ENCODE measurements at places on chromosomes 4 and X. TPM values are rescaled to one million over a fixed set of nuclear protein-coding genes. Genes with fewer than 3 reads are reported as not detected.

GRCh38 chr4:83335701-83336100 lies 1.1 kb upstream of the HPSE start:
- no peak for DNase-seq

DNA sequence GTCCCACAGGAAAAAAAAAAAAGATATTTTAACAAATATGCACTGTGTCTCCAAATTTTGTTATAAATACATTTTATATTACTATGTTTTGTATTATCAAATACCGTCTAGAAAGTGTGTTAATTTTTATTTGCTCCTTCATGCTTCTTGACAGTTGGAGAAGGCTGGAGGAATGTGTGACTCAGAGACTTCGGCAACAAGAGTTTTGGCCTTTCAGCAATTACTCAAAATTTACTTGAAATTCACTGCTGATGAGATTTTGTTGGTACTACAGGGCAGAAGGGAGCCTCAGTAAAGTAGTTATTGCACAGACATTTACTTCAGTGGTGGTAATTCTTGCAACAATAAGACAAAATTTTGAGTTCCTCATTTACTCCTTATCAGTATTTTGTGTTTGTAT lies 2164.0 kb downstream of the PCDH7 start:
- no peak for DNase-seq

- no peak for DNase-seq
Measured at GRCh38 chrX:70494441-70494840, 49.8 kb downstream of the DLG3 start.

DNA sequence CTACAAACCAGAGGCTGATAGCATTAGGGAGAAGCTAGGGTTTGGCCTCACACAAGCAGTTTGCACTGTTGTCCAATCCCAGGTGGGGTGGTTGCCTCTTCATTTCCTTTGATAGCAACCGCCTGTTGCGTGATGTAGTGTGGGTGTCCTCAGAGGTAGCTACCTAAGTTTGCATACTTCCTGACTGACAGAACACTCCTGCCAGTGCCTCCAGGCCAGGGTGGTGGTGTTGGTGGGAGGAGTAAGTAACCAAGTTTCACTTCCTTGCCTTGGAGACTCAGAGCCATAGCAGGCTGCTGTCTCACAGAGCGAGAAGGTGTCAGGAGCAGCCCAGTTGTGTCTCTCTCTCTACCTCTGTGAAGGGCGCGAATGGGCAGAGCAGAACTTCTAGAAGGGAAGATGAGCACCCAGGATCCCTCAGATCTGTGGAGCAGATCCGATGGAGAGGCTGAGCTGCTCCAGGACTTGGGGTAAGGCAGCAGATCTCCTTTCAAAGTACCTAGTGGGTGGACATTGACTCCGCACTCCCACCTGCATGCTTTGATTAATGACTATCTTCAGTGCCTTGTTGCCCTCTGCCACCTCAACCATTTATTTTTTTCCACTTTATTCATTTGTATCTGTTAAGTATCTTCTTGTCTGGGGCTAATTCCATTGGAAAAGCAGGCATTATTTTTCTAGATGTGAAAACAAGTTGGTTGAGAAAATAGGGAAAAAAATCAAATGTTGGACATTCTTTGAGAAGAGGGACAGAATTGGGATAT lies at the start of gene DAPP1:
DAPP1 (plus strand) TSS at position 283 of the 764 bp plus-strand sequence; CDS start at position 370, 87 bp downstream.
- no peak for DNase-seq

The STARD8 gene
- polyA plus RNA-seq: 3.1 TPM

GRCh38 chr4:127732623-127733328 lies 2.6 kb downstream of the SLC25A31 start:
- DNase-seq: no peak

GRCh38 chr4:129358571-129358970 lies 262.6 kb downstream of the C4orf33 start:
- DNase-seq: no peak

DNA sequence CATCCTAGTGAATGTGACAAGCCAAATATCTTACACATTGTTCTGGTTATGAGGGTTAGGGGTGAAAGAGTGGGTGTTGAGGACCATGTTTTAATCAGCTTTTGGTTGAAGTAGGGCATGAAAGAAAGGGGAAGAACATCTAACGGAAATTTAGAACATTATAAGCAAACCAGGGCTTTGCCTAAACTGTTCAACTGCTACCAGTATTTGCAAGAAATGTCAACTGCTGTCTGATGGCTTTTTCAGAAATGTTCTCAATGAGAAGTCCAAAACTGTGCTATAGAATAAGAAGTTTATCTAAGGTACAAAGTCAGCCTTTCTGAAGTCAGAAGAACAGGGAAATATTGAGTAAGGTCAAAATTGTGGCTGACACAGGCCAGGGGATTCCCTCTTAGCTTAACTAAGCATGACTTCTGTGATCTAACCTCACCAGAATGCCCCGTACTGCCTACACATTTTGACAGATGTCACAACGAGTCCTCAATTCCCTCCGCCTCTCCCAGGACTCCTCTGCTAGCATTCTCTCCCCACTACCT lies 67.1 kb downstream of the DTHD1 start:
- no peak for DNase-seq

- no peak for DNase-seq
Measured at GRCh38 chr4:69057620-69058409, 38.5 kb upstream of the UGT2B7 start.

DNA sequence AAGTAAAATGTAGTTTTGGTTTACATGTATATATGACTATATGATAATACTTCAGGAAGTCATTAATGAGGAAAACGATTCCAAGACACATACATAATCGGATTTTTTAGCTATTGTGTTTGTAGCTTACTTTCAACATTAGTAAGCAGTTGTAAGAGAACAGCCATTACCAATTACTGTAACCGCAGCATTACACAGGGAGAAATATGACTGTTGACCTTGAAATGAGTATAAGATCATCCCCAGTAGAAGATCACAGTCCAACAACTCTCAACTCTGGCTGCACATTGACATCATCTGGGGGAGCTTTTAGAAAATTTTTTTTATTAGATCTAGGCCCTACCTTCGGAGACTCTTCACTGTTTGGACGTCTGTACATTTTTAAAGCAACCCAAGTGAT lies 762.0 kb upstream of the MAGEB2 start:
- no peak for DNase-seq

- no peak for DNase-seq
Measured at GRCh38 chrX:65697211-65697641, 29.8 kb downstream of the MSN start.

The HMX1 gene
- polyA plus RNA-seq: 0.65 TPM

The PROM1 gene
- 32.9 TPM for polyA plus RNA-seq

The CLCN5 gene
- 6.8 TPM for polyA plus RNA-seq

GRCh38 chr4:112973750-112974251 lies 75.7 kb upstream of the ANK2 start:
- DNase-seq: no peak

- DNase-seq: peak; percentile 20
Measured at GRCh38 chr4:10593130-10593529, 91.4 kb downstream of the CLNK start.

The VSIG4 gene
- 27.4 TPM for polyA plus RNA-seq

The CC2D2A gene
- 16.9 TPM for polyA plus RNA-seq

DNA sequence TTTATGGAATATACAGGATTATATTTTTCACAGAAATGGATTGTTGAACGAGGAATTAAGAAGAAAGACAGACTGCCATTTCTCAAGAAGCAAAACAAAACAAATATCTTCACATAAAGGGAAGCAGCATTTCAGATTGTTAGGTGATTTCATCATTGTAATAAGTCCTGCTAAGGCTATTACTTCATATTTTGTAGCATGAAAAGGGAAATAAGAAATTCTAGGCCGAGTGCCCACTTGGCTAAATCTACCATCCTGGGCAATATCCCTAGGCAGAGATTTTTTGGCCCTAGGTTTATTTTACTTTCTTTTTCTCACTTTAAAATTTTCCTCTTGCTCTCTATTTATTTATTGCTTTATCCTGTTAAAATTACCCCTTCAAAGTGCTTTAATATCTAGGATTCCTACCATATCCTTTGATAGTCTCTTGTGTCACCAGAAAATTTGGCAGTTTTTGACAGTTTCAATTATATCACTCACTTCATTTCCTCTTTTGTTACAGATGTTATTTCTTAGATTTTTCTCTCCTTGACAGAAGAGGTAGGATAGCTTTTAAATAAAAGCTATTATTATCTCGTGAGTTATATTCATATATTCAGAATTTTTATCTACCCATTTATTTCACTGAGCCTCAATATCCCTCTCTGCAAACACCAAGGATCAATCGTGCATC lies 142.3 kb downstream of the PDGFC start:
- DNase-seq: no peak

DNA sequence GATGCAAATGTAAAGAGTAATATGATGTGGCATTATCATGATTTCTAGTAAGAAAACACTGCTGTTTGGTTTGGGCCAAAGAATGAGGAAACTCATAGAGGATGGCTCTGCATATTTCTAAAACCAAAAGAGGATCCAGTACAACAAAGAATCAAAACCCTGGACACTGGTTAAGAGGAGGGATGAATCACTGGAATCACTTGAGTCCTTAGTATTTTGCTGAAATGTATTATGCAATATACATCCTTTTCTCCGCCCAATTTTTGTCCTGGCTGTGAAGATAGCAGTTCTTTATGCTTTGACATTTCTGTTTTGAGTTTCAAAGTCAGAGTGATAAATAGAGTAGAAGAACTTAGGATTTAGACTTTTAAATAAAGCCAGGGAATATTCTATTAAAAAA lies 345.9 kb downstream of the PACRGL start:
- no peak for DNase-seq

GRCh38 chr4:188934320-188934962 lies 795.2 kb downstream of the TRIML1 start:
- no peak for DNase-seq

- no peak for DNase-seq
Measured at GRCh38 chr4:16573206-16573605, 325.2 kb downstream of the LDB2 start.

- DNase-seq: no peak
Measured at GRCh38 chr4:6395466-6396228, 76.8 kb downstream of the PPP2R2C start.

GRCh38 chr4:46445710-46446314 lies 55.9 kb upstream of the GABRA2 start:
- no peak for DNase-seq

The TMPRSS11F gene
- polyA plus RNA-seq: 0.58 TPM

DNA sequence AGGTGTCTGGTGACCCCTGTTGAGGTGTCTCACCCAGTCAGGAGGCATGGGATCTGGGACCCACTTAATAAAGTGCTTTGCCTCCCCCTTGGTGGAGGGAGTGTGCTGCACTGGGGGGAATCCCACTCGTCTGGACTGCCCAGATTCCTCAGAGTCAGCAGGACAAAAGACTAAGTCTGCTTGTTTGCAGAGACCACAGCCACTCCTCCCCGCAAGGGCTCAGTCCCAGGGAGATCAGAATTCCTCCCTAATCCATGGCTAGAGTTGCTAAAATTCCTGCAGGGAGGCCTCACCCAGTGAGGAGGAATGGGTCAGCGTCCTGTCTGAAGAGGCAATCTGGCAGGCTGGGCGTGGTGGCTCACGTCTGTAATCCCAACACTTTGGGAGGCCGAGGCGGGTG lies 442.2 kb downstream of the PABPC4L start:
- no peak for DNase-seq

DNA sequence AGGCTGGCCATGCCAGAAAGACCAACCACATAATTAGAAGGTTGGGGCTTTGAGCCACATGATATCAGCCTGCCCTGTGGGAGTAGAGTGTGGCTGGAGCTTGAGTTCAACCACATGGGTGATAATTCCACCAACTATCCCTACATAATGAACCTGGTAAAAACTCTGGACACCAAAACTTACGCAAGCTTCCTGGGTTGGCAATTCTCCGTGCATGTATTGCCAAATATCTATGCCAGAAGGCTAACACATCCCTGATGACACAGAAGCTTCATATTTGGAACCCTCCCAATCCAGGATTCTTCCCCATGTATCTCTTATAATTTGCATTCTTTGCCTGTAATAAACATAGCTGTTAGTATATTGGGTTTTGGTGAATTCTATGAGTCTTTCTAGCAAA lies 68.2 kb downstream of the FUNDC1 start:
- no peak for DNase-seq

- no peak for DNase-seq
Measured at GRCh38 chrX:16005917-16006316, 117.4 kb upstream of the GRPR start.

DNA sequence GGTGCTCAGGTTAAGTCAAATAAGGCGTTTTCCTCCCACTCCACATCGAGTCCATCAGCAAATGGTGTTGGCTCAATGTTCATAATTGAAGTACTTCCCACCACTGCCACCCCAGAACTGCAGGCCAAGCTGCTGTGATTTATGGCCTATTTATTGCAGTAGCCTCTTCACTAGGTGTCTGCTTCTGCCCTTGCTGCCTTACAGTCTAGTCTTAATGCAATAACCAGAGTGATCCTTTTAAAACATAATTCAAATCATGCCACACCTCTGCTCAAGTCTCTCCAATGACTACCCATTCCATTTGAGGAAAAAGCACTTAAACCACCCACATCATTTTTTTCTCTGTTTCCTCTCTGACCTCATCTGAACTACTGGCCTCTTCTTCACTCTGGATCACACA lies 220.3 kb downstream of the KCNIP4 start:
- no peak for DNase-seq

The CNKSR2 gene
- 2.1 TPM for polyA plus RNA-seq

Measured in testis (tissue), 5 donors.